Foreskin keratinocyte (primary cell): ENCODE measurements at places on chromosomes 3 and 15. TPM values are rescaled to one million over a fixed set of nuclear protein-coding genes. Genes with fewer than 3 reads are reported as not detected.

Gene INO80
- total RNA-seq, result 23.4 and 25.3 TPM in 2 replicates

Gene CD86
- total RNA-seq, result 0.49 and 0.92 TPM in 2 replicates

Gene GOLGA6L22
- not detected in 2 replicates for total RNA-seq

Gene PIK3CA
- 17.7 and 20.2 TPM in 2 replicates for total RNA-seq

Gene PLSCR2
- total RNA-seq, result not detected in 2 replicates

Gene SHC4
- total RNA-seq, result 0.65 and 0.78 TPM in 2 replicates

Gene NR2F2
- total RNA-seq, result 24.9 and 30.6 TPM in 2 replicates

Gene SH2D7
- total RNA-seq, result not detected in 2 replicates

Gene CNTN3
- total RNA-seq, result 0.10 TPM in 1 of 2 replicates, not detected in the other

Gene MEGF11
- total RNA-seq, result not detected in 2 replicates

Gene MAN2C1
- total RNA-seq, result 73.8 and 74.1 TPM in 2 replicates

Gene PAK6
- total RNA-seq, result 14.1 and 15.6 TPM in 2 replicates

Gene AADAC
- total RNA-seq, result not detected in 2 replicates

Gene DUOX1
- total RNA-seq, result 16.3 and 17.8 TPM in 2 replicates

Gene UROC1
- total RNA-seq, result not detected in 2 replicates

Gene GUCA1C
- 0.28 TPM in 1 of 2 replicates, not detected in the other for total RNA-seq

Gene ALPK3
- 0.11 and 0.34 TPM in 2 replicates for total RNA-seq

Gene SHISA5
- 262 and 284 TPM in 2 replicates for total RNA-seq

Gene ERICH6
- not detected in 2 replicates for total RNA-seq

Gene CHDH
- 0.03 and 0.07 TPM in 2 replicates for total RNA-seq

Gene CORO2B
- 0.46 and 0.68 TPM in 2 replicates for total RNA-seq

Gene EOMES
- 0.37 and 0.95 TPM in 2 replicates for total RNA-seq

Gene GOLGA6L4
- total RNA-seq, result 0.46 and 0.99 TPM in 2 replicates

Gene INKA1
- 18.2 and 20.1 TPM in 2 replicates for total RNA-seq
